Inflammatory macrophage (primary cell): ENCODE measurements at places on chromosomes 6 and 20.

DNA sequence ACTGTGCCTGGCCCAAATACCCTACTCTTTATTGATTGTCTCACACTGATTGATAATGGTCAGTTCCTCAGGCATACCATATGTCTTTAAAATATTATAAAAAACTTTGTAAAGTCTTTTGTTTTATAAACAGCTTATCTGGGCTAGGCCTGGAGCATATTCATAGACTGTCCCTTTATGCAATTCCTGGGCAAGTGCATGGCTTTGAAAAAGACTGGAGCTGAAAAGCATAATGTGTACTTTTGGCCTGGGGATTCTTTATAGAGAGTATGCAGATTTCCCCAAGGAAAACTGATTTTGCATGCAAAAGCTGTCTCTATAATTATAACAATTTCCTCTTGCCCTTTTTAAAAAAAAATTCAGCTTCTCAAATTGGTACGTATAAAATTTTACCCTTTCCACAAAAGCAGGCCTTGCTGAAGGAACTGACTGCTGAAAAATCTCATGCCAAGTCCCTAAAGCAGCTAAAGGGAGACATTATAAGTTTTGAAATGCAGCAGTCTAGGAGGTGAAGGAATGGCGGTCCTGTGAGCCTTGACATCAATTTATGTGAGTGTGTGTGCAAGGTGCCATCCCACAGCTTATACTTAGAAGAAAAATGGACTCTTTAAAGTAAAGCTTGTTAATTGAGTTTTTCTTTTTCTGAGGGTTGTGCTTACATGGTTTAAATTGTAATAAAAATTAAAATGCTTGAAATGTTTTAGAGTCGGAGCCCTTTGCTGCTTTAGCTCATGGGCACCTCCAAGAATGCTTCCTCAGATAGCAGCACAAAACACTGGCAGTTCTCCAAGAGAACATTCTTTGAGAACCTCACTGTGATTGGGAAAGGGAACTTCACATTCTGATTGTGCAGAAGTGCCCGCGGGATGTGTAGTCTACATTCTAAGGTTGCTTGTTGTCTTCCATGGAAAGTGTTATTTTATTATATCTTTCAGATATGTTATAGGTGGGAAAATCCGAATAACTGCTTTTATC lies 43.9 kb downstream of the PLCB4 start:
- peak; percentile 13 for DNase-seq

- DNase-seq, result no peak
Observed at GRCh38 chr6:107787589-107787960, 36.5 kb downstream of the SCML4 start.

DNA sequence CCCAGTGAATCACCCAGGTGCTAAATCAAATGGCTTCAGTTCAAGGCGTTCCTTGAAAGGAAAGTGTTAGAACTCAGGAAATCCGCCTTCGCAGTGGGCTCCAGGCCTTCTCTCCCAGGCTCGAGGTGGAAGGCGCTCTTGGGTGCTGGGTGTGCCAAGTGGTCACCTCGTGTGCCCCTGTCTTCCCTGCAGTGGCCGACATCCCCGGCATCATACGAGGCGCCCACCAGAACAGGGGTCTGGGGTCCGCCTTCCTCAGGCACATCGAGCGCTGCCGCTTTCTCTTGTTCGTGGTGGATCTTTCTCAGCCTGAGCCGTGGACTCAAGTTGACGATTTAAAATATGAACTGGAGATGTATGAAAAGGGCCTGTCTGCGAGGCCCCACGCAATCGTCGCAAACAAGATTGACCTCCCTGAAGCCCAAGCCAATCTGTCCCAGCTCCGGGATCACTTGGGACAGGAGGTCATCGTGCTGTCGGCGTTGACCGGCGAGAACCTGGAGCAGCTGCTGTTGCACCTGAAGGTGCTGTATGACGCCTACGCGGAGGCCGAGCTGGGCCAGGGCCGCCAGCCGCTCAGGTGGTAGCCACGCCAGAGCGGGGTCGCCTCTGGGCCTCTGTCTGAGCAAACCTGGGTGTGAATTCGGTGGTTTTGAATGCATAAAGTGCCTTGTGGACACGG lies 17.8 kb downstream of the MTG2 start:
- DNase-seq, result no peak

- DNase-seq, result no peak
Observed at GRCh38 chr6:28810659-28811053, 113.1 kb downstream of the TRIM27 start.

- no peak for DNase-seq
Observed at GRCh38 chr20:60232380-60232779, 274.2 kb downstream of the CDH26 start.

- no peak for DNase-seq
Observed at GRCh38 chr6:6818078-6818639, 229.6 kb downstream of the LY86 start.

GRCh38 chr6:25709761-25710160 lies 44.8 kb upstream of the SLC17A4 start:
- no peak for DNase-seq

- DNase-seq, result no peak
Observed at GRCh38 chr6:141932685-141933084, 200.0 kb upstream of the GJE1 start.

- peak; percentile 34 for DNase-seq
Observed at GRCh38 chr6:159852877-159853276, 37.9 kb upstream of the MAS1 start.

GRCh38 chr6:170057034-170057734 lies 233.7 kb downstream of the DLL1 start:
- no peak for DNase-seq

GRCh38 chr6:156687789-156688619 lies 89.2 kb upstream of the ARID1B start:
- no peak for DNase-seq

GRCh38 chr6:139030228-139030963 lies 1.9 kb downstream of the ABRACL start:
- peak; percentile 72 for DNase-seq

- no peak for DNase-seq
Observed at GRCh38 chr6:22306741-22307466, 10.1 kb upstream of the PRL start.

- DNase-seq, result no peak
Observed at GRCh38 chr6:109001291-109001894, 93.3 kb downstream of the SESN1 start.

- no peak for DNase-seq
Observed at GRCh38 chr6:38476141-38476540, 163.6 kb downstream of the BTBD9 start.

- no peak for DNase-seq
Observed at GRCh38 chr6:153960281-153960680, 78.8 kb upstream of the OPRM1 start.

DNA sequence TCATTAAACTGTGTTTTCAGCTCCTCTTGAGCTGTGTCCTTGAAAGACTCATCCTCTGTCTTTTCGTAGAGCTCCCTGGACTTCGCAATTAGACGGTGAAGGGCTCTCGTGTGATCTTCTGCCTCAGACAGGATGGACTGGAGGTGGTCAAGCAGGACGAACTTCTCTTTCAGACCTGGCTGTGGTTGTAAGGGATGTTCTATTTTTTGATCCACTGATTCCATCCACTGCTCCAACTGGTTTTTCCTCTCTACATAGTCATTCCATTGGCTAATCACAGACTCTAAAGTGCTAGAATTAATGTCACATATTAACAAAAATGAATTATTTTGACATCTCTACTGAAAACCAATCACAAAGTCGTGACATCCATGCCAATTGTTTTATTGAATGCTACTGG lies 250.1 kb downstream of the SYNE1 start:
- no peak for DNase-seq

DNA sequence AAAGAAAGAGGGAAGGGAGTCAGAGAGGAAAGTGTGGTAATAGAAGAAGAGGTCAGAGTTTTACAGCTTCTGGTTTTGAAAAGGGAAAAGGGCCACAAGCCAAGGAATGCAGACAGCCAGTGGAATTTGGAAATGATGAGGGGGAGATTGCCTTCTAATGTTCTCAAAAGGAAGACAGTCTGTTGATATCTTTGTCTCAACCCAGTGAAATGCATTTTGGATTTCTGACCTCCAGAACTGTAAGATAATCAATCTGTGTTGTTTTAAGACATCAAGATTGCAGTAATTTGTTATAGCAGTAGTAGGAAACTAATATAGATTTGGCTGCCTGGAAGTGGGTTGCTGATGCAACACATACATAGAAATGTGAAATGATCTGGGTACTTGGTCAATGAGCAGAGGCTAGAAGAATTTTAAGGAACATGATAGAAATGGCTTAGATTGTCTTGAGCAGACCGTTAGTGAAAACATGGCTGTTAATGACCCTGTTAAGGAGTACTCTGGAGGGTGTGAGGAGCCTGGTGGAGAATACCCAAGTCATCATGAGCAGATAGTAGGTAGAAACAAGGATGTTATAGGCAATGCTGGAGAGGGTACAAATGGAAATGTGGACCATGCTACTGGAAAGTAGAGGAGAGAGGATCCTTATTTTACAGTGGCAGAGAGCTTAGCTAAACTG lies 255.8 kb upstream of the RAB32 start:
- no peak for DNase-seq

GRCh38 chr6:147624946-147625515 lies 116.5 kb downstream of the SAMD5 start:
- no peak for DNase-seq

- DNase-seq, result no peak
Observed at GRCh38 chr20:58076405-58076804, 152.0 kb downstream of the ANKRD60 start.

- DNase-seq, result no peak
Observed at GRCh38 chr6:13250703-13251102, 77.6 kb downstream of the TBC1D7 start.

DNA sequence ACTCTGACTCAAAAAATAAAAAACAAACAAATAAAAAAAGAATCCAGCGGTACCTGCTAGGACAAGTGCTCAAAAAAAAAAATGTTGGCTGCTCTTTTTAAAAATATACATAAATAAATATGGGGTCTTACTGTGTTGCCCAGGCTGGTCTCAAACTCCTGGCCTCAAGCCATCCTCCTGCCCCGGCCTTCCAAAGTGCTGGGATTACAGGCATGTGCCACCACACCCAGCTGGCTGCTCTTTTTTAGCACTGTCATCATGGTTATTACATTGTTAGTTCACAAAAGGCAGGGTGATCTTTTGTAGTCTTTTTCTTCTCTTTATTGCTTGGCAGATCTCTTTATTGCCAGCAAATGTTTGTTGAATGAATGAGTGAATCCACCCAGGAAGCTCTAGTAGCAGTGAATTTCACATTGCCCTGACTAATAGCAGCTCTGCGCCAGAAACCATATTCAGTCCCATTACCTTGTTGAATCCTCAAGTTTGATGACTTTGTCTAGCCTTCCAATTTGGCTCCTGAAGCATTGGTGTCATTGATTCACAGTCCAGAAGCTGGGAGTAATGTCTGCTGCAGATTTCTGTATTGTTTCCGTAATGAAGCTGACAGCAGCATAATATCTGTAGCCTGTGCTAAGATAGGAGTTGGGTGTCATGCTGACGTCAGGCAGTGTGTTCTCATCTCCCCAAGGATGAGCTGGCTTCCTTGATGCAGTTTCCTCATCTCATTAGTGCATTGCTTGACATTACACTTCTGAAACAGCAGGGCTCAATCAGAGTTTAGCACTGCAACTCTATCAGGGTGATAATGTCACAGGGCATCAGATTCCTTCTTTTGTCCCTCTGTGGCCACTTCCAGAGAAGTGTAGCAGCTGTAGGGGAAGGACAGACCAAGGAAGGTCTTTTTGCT lies 84.9 kb upstream of the TGM3 start:
- DNase-seq, result peak; percentile 96

- DNase-seq, result no peak
Observed at GRCh38 chr6:69848552-69848951, 17.8 kb upstream of the COL19A1 start.

GRCh38 chr6:68876792-68877493 lies 241.9 kb downstream of the ADGRB3 start:
- DNase-seq, result no peak

- no peak for DNase-seq
Observed at GRCh38 chr20:31664696-31665354, 27.1 kb downstream of the COX4I2 start.

DNA sequence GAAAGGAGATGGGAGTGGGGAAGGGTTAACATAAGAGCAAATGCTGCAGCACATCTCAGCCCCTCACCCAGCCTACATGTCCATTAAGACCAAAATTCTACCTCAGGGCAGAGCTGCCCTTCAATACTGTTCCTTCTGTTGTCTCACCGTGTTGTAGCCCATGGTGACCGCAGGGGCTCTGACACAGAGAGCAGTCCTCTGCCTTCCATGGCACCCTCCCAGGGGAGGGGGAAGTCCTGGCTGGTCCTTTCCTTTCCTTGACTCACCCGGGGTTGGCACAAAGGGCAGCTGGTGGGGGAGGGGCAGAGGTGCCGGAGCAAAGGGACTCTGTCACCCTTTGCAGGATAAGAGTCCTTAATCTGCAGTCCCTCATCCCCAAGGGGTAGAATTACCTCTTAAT lies 15.2 kb downstream of the NKX2-2 start:
- no peak for DNase-seq

GRCh38 chr6:142011775-142012174 lies 121.0 kb upstream of the GJE1 start:
- no peak for DNase-seq
